ENCODE measurements at places on chromosomes 4 and X. TPM values are rescaled to one million over a fixed set of nuclear protein-coding genes. Genes with fewer than 3 reads are reported as not detected.

TRIM60 gene
- total RNA-seq: not detected

GAGE1 gene
- total RNA-seq: not detected

ZFP92 gene
- under 0.01 TPM for total RNA-seq

C4orf50 gene
- total RNA-seq: not detected

NR3C2 gene
- total RNA-seq: 1.3 TPM

H2BW2 gene
- total RNA-seq: not detected

MAGEA2B gene
- total RNA-seq: not detected

All from melanocyte of skin (primary cell).